ENCODE measurements at places on chromosomes 5 and 9.
A peak's percentile ranks its signal among the peaks of the same experiment; 100 is the strongest.

- no peak for DNase-seq
These were observed 92.6 kb downstream of the TENT4A start for GRCh38 chr5:6805841-6806240.

DNA sequence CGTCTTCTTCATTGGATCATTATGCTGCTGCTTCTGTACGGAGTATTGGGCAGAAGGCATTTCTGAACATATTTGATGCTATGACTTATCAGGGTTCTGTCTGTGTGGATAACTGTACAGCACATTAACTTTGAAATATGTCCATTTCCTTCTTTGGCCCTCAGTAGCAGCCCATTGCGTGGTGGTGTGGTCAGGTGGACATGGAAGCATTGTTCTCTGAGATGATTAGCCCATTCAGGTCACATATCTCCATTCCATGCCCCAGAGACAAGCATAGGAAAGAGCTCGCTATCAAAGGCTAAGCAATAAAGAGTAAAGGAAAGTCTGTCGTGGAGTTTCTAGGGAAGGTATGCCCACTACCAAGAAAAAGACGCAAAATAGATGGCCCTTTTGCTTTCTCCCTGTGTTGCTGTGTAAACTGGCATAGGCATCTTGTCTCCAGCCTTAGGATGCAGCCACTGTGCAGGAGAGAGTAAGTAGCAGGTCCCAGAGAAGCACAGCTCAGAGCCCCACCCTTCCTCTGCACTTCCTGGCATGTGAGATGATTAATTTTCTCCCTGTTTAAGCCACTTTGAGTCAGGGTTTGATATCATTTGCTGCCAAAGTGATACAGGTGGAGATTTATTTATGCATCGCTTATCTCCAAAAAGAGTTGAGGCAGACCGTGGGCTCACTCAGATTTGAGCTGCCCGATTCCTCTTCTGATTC is 221.9 kb downstream of the PDZD2 start:
- no peak for DNase-seq

DNA sequence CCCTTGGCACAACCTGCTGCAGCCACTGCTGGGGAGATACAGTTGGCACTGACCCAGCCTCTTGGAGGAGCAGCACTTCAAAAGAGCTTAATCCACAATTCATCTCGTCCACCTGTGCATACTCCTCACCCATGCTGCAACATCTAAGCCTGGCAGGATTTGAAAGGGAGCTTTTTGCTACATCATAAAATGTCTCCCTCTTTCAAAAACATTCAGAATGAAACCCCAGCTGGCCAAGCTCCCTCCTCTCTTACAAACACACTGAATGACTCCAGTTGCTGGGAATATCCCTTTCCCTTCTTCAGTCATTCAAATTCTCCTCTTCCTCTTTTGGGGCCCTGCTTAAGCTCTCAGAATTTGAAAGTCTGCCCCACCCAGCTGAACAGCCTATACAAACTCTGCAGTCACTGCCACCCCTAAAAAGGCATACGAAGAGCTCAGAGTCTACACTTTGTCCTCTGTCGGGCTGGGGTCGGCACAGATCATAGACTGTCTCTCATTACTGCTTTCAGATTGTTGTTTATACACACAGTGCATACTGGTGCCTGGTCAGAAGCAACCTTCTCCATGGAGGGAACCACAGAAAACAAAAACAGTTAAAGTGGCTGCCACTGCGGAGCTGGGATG is 8.8 kb upstream of the C5orf15 start:
- DNase-seq = peak; percentile 39

DNA sequence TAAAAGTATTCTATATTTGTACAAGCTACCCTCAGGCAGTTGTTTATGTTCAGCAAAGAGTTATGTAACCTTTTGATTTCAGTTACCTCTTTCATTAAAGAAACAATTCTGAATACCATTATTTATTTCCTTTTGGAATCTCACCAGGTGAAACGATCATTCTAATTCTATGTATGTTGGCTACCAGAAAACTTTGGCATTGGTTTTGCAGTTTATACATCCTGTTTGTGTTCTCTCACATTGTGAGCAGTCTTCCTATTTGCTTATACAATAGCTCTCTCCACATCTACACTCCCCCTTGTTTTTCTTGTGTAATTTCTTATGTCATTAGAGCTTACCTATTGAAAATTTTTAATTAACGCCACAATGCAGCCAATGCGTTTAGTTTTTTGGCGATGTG is 276.0 kb upstream of the MPDZ start:
- no peak for DNase-seq

GRCh38 chr9:113632776-113633590 is 169.5 kb downstream of the RGS3 start:
- DNase-seq = no peak

DNA sequence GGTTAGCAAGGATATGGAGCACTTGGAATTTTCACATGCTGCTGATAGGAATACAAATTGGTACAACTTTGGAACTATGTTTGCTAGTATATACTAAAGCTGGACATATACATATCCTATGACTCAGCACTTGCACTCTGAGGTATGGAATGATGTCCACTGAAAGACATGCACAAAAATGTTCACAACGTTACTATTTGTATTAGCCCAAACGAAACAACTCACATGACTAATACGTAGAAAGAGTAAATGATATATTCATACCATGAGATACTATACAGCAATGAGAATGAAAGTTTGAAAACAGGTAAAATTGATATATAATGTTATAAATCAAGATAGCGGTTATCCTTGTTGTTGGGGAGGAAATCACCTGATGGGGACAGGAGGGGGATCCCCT is 45.5 kb upstream of the CDC42SE2 start:
- DNase-seq = no peak

- peak; percentile 68 for DNase-seq
These were observed 112.5 kb downstream of the WDR41 start for GRCh38 chr5:77379558-77380061.

DNA sequence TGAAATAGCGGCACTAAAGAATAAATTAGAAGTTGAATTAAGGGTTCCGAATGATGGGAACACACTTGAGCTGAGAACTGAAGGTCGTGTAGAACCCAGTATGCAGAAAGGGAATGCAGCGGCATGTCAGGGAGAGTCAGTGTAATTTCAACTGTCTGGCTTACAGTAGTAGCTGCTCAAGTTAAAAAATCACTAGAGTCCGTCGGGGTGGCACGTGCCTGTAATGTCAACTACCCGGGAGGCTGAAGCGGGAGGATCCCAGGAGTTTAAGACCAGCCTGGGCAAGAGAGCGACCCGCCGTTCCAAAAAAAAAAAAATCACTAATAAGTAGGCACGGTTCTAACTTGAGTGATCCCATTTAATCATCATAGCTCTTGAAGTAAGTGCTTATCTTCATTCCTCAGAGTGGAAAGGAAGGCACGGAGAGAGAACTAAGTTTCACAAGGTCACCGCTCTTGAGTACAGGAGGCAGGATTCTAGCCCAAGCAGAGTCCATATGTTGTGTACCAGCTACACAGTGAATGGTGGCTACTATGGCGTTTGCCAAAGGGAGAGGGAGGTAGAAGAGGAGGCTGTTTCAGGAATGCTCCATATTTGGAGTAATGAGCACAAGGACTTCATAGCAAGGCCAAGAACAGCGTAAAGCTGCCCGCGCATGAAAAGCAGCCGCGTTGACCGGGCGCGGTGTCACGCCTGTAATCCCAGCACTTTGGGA is 831 bp downstream of the RMRP start:
- no peak for DNase-seq

GRCh38 chr9:124664143-124664542 is 107.0 kb downstream of the NR6A1 start:
- no peak for DNase-seq

DNA sequence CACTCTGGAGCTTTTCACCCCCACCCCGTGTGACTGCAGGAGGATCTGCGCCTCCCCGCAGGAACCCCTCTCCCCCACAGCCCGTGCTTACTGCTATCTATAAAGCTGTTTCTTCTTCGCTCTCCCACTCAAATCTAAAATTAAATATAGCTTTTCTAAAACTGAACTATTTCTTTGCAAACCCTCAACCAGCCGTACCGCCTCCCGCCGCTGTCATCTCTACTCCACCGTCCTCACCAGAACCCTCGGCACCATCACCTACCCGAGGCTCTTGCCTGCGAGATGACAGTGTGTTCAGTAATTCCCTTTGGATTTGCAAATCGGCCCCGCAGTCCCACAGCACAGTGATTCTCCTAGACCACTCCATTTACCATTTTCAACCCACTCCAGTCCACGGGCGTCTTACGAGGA is 13.6 kb downstream of the LPCAT1 start:
- DNase-seq = no peak

DNA sequence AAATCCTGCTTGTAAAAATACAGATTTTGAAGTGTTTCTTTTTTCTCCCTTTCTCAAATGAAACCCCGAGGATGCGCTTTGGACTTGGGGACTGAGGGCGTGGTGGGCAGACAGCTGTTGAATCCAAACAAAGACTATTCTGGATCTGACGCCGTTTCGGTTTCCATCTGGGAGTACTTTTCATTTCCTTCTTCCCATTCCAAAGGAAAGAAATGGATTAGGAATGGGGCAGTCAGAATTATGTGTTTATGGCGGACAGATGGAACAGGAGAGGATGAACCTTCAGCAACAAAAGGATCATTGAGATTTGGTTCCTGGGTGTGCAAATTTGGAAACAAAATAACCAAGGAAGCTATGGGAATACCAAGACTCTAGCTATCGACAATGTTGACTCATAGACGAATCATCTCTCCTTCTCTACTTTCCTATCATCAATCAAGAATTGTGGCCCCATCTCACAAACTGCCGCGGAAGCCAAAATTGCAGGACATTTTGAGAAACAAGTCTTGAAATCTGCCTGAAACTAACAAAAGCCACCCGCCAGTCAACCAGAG is 300.6 kb downstream of the PARP8 start:
- no peak for DNase-seq

DNA sequence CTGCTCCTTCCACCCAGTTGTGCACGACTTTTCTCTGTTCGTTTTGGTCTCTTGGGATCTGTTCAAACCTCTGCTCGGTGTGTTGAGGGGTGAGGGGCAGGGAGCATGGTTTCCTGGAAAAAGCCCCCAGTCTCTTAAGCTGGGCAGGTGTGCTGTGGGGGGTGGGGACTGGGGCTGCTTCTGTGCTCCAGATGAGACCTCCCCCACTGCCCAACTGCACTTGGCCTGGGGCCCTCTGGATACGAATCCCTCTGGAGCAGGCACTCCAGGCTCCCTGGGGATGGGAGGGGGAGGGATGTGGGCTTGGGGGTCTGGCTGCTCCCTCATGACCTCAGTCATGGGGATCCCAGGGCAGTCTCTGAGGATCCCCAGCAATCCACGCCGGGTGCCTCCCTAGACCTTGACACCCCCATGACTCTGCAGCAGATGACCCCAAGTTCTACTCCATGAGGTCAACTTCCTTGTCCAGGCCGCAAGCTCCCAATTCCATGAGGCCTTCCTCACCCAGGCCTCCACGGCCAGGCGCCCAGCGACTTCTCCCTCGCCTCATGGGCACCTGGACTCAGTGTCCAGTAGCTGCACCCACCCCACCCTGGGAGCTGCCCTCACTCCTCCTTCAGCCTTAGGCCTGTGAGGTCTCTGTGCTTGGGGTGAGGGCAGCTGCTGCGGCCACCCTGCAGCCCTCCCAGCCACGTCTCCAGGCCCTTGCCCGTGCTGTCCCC is 5.9 kb upstream of the AHRR start:
- DNase-seq = peak; percentile 24

- DNase-seq = no peak
These were observed 61.6 kb downstream of the NNT start for GRCh38 chr5:43664501-43665040.

GRCh38 chr9:110842169-110842568 is 173.6 kb downstream of the MUSK start:
- DNase-seq = no peak

Measured in GM13976 (cell line).